H4 (cell line): ENCODE measurements at places on chromosomes 13 and 19.

- DNase-seq = no peak
Observed at GRCh38 chr19:38429055-38429810, 3.2 kb upstream of the RASGRP4 start.

GRCh38 chr19:46715975-46716671 lies 791 bp downstream of the PRKD2 start:
- no peak for DNase-seq

- DNase-seq = peak; percentile 6
Observed at GRCh38 chr13:77544355-77544754, 8.8 kb downstream of the SCEL start.

GRCh38 chr13:73547239-73547638 lies 488.4 kb downstream of the KLF5 start:
- DNase-seq = no peak

- no peak for DNase-seq
Observed at GRCh38 chr13:76129305-76130000, 493.3 kb downstream of the LMO7 start.

DNA sequence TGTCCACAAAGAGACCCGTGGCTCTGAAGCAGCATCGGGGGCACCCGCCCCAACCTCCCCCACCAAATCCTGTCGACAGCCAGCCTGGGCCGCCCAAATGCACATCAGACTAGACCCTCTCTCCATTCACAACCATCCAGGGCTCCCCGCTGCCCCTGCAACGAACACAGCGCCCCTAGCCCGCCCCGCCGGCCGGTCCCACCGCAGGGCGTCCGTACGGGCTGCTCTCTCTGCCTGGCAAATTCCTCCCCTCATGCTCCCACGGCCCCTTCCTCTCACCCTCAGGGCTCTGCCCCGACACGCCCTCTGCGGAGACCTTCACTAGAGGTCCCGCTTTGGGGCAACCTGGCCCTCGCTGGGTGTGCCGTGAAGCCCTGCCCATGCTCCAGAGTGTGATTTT lies 7.1 kb downstream of the TCF3 start:
- DNase-seq = no peak

DNA sequence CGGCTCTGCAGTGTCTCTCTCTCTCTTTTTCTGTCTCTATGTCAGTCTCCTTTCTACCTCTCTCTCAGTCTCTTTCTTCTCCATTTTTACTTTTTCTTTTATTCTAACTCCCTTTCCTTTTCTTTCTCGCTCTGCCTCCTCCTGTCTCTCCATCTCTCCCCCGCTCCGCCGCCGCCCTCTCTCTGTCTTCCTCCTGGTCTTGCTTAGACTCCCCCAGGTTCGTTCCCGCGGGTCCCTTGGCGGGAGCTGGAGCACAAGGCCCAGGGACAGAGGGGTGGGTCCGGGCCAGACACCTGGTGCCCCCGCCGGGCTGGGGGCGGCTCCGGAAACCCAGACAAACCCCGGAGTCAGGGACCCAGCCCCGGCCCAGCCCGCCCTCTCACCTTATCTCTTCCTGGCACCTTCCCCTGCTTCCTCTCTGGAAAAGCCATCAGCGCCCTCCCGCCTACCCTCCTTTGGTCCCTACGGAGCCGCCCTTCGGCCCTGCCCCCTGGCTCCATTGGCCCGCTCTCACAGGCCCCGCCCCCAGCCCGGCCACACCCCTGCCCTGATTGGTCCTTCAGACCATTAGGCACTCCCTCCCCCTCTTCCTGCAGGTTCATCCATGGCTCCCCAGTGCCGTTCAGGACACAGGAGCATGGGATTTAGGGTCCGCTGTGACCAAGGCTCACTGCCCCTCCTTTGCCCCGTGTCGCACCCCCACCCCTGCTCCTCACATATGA lies 15.4 kb upstream of the NOP53 start:
- DNase-seq = no peak

DNA sequence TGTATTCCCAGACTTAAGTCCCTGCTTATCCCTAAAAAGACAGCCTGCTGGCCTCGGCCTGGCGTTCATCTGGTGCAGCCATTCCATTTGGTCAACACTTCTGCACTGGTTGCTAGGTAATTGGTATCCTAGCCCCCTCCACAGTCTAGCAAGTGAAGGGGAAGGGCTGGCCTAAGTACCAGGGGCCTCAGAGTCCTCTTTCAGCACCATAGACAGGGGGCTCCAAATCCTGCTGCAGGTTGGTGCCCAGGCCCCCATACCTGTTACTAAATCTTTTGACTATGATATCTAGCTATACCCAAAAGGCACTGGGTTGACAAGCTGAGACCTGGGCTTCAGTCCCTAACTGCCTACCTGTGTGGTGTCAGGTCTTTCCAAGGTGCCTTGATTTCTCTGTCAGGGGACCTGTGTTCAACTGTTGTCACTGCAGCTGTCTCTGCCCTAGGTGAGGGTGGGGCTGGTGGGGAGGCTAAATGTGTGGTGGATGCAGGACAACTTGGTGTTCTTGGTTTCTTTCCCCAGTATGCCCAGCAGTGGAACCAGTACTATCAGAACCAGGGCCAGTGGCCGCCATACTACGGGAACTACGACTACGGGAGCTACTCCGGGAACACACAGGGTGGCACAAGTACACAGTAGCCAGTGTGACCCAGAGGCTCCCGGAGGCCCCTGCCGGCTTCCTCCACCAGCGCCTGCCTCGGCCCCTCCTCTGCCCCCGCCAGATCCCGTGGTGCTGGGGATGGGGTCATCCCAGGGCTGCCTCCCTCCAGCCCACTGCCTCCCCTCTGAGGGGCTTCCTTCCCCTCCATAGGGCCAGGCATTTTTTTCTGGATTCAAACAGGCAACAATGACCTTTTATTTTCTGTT lies 3.8 kb upstream of the CCDC97 start:
- DNase-seq = no peak
